NCI-H82 (cell line): ENCODE measurements at places on chromosomes 13 and 19.

DNA sequence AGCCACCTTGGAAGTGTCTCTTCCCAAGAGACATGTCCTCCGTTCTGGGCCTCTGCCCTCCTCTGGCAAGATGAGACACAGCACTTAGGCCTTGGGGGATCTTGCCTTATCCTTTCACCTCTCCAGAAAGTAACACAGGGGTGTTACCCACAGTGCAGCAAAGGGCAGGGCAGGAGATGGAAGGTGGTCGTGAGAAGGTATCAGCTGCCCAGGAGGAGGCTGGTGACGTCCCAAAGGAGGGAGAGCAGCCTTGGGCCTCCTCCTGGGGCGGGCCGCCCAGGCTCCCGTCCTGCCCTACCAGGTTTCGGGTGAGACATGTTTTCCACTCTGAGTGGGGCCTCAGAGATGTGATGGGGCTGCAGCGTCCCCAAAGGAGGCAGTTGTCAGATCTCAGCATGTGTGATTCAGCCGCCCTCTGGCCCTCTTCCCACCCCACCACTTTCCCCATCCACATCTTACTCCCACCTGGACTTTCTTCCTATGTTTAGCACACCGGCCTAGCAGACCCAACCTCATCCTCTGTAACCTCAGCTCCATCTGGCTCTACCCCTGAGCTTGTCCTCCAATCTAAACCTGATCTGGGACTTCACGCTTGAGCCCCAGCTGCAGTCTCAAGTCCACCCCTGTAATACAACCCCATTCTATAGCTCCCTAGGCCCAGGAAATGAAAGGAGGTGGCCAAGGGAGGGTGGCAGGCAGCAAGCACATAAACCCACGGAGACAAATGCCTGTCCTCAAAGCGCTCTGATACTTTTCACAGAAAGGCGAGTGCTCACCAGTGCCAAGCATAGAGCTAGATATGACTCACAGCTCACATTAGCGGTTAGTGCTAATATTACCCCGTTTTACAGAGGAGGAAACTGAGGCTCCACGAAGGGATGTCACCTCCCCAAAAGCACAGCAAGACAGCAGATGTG is 9.3 kb downstream of the POU2F2 start:
- peak; percentile 42 for DNase-seq

DNA sequence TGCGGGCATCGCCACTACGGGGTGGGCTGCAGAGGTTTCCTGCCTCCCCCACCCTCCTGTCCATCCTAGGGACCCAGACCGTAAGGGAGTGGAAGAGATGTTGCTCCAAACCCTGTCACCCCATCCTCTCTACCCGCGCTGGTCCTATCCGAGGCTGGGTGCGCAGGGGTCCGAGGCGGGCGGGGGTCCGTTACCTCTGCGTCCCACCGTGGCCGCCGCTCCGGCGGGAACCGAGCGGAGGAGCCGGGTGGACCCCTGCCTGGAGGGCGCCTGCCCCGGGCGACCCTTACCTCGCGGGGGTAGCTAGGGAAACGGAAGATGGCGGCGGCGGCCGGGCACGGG is at the start of gene DGKH:
Gene DGKH (plus strand): TSS at position 307 of the 342 bp plus-strand sequence. CDS start 126 bp downstream, outside the sequence.
- no peak for DNase-seq

DNA sequence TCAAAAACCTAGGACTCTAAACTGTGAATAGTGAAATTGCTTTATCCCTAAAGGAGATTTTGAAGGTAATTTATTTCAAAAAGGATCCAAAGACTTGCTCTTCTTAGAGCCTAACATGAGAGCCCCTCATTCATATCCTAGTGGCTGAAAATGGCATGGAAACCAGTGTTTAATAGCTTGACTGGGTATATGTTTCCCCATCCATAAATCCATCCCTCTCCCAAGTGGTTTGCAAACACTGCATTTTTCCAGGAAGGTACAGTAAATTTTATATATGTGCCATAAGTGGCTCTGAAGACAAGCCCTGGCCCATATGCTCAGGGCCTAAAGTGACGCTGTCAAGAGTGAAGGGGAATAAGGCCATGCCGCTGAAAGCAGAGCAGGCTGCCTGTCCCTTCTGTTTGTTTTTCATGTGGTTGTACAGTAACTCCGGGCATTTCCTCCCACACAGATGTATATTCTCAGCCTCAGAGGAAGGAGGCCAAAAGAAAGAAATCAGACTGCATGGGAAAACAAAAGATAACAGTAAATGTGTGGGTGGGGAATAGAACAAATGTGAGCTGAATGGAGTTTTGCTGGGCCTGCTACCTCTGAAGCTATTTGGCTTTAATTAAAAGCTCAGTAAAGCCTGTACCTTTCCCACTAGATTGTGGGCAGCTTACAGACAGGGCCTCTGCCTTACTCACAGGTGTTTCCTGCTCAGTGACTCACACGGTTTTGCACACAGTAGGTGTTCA is 181.9 kb downstream of the PCDH9 start:
- peak; percentile 21 for DNase-seq

- DNase-seq, result no peak
These were observed 23.3 kb upstream of the ZC3H13 start for GRCh38 chr13:46075811-46076210.

- no peak for DNase-seq
These were observed 91.6 kb downstream of the TEX29 start for GRCh38 chr13:111411919-111412650.

DNA sequence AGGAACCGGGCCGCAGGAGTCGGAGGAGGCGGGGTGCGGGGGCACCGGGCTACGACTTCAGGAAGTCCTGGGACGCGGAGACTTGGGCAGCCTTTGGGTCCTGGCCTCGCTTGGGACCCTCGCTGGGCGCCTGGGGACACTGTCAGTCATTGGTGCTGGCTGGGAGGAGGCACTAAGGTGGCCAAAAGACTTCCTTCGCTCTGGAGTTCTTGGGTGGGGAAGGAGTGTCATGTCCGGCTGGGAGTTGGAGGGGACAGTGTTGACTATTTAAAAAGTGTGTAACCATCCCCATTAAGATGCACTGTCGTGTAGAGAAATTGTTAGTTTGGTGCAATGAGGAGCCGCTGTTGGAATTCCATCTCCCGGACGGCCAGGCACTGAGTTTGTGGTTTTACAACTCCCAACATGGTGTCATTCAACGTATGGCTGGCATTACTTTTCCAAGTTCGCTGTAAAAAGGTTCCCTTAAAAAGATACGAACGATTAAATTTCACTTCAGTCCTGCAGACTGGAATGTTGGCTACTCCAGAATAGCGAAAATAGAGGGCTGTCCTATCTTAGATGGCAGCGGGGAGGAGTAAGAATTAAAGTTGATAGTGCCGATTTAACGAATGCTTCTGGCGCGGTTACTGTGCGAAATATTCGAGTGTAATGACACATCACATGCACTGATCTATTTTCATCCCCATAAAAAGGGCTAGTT is 776 bp downstream of the DNAJC3 start:
- peak; percentile 67 for DNase-seq

DNA sequence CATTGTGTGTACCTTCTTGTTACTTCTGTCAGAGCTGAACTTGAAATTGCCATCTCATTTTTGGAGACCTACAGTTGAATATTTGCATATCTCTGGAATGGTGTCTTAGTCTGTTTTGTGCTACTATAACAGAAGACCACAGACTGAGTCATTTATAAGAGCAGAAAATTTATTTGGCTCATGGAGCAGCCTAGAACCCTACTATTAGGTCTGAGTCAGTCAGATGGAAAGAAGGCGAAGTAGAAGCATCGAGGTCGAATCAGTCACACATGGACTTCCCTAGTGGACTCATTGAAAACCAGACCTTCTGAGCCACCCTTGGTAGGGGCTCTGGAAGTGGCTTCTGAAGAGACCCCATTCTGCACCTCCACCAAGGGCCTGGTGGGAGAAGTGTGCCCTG is 33.9 kb upstream of the TPT1 start:
- no peak for DNase-seq

DNA sequence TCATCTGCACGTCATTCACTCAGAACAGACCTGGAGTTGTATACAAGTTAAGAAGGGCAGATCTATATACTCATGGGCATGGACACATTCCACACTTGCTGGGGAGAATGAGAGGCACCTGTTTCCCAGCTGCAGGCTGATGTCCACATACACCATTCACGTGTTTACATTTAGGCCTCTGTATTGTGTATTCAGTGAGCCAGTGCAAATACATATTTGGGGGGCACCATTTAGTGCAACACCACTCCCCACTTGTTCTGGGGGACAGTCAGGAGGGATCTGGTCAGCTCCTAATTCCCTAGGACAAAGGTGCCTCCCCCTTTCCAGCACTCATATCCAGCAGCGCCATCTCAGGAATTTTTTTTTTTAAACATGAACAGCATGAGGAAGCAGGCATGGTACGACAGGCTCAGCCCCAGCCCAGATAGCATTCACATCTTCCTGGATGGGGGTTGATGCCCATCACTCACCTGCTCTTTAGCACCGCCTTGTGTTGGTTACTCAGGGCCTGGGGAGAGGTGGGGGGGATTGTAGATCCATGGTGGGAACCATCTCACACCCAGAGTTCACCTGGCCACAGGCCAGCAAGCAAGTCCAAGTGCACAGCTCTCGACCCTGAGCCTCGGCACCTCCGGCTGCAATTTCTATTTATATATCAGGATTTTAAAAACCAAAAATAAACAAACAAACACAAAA is 56.9 kb upstream of the ZNF254 start:
- DNase-seq, result peak; percentile 35

GRCh38 chr19:44939668-44940067 is 2.4 kb upstream of the APOC4 start:
- DNase-seq, result no peak

- DNase-seq, result no peak
These were observed 25.2 kb upstream of the KATNAL1 start for GRCh38 chr13:30332456-30333143.

DNA sequence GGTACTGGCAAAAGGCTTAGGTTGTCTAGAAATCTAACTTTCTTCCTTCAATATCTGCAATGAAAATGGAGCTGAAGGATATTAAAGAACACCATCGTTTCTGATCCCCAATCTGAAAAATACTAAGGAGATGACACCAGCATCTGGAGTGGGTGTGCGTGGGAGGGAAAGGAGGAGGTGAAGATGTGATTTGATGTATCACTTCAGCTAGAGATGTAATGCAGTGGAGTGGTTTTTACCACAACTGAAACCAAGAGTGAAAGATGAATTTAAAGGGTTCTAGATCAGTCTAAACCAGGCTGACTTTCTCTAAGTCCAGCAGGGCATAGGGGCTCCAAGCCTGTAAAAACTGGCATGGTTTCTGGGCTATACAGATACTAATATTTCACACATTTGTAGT is 148.4 kb downstream of the AKAP11 start:
- no peak for DNase-seq
